ENCODE measurements at places on chromosomes 6 and 20.

- no peak for DNase-seq
Observed at GRCh38 chr20:21577551-21577950, 63.7 kb upstream of the NKX2-2 start.

- DNase-seq, result no peak
Observed at GRCh38 chr6:5179917-5180316, 80.8 kb downstream of the LYRM4 start.

- no peak for DNase-seq
Observed at GRCh38 chr6:158911746-158912480, 88.1 kb downstream of the RSPH3 start.

- DNase-seq, result no peak
Observed at GRCh38 chr6:46062991-46063390, 47.3 kb upstream of the CLIC5 start.

- no peak for DNase-seq
Observed at GRCh38 chr6:1917626-1918371, 308.1 kb downstream of the FOXC1 start.

DNA sequence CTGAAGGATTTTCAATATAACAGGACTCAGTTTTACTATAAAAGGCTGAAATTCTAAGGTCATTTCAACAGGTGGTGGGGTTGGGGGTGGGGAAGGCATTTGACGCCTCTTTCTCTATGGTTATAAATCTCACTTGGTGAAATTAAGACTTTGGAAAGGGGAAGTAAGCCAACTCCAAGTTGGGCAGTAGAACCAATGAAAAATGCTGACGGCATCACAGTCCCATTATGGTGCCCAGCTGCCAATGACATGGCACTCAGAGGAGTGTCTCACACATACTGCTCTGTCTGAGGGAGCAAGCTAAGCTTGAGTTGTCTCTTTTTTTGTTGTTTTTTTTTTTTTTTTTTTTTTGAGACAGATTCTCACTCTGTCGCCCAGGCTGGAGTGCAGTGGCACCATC lies 4.7 kb downstream of the SLC16A10 start:
- DNase-seq, result no peak

DNA sequence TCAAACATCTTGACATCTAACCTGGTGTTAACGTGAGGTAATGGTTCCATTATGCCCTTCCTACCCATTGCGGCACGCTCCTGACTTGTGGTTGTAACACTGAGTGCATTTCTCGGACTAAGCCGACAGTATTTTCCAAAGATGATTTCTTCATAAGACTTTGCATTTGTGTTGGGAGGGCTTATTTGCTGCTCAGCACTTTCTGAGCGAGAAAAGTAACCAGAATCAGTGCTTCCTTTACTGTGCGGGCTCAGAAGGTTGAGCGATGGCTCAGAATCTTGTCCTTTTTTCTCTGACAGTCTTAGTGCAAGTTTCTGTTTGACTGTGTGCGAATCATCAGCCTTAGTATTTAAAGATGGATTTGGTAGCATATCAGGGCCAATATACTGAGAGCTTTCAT lies 171.7 kb downstream of the HIVEP2 start:
- no peak for DNase-seq

- no peak for DNase-seq
Observed at GRCh38 chr6:168784426-168784825, 343.4 kb downstream of the SMOC2 start.

DNA sequence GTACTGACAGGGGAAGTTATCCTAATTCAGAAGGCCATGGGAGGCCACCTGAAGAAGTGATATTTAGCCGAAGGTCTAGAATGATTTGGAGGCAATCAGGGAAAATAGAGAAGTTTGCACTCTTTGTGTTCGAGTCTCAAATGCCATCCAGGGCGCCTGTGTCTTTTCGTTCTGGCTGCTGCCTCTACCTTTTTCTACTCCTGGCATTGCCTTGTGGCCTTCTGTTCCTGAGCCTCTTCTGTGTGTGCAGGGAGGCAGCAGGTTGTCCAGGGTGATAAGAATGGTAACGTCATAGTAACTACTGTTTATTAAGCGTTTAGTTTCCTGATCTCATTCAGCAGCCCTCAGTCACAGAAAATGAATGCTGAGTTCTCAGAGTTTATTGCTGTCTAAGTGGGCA lies 252.1 kb downstream of the FARS2 start:
- no peak for DNase-seq

GRCh38 chr6:11215773-11216172 lies 16.7 kb downstream of the NEDD9 start:
- DNase-seq, result no peak

DNA sequence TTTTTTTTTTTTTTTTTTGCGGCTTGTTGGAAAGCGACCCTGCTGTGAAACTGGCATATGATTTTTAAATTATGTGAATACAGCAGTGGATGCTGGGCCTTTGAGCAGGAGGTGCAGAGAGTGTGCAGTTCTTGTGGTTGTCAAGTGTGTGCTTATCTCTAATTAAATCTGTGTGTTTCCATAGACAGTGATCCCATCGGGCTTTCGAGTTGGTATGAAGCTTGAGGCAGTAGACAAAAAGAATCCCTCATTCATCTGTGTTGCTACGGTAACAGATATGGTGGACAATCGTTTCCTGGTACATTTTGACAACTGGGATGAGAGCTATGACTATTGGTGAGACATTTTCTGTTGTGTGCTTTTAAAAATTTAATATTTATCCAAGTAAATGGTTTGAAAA lies 52.4 kb downstream of the L3MBTL3 start:
- DNase-seq, result peak; percentile 38

- DNase-seq, result no peak
Observed at GRCh38 chr6:122801397-122801796, 12.3 kb downstream of the SMPDL3A start.

- DNase-seq, result no peak
Observed at GRCh38 chr20:62952373-62952967, at the start of gene SLC17A9. Gene SLC17A9, plus strand, starts transcription at chr20:62952709. Its CDS starts 122 bp downstream, at chr20:62952831.

DNA sequence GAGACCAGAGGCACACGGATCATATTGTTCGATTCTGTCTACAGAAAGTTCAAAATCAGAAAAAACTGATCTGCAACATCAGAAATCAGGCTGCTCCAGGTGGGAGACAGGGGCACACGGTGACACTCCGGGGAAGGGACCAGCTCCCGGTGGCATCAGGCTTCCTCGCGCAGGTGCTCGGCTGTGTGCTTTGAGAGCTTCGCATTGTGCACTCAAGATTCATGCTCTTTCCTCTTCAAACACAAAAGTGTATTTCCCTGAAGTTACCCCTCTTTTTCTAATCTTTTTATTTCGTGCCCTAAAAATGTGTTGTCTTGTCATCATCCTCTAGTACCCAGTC lies 108.1 kb downstream of the DLL1 start:
- no peak for DNase-seq

GRCh38 chr6:98146656-98147055 lies 687.7 kb upstream of the POU3F2 start:
- no peak for DNase-seq

- DNase-seq, result no peak
Observed at GRCh38 chr20:10731190-10731965, 57.6 kb upstream of the JAG1 start.

DNA sequence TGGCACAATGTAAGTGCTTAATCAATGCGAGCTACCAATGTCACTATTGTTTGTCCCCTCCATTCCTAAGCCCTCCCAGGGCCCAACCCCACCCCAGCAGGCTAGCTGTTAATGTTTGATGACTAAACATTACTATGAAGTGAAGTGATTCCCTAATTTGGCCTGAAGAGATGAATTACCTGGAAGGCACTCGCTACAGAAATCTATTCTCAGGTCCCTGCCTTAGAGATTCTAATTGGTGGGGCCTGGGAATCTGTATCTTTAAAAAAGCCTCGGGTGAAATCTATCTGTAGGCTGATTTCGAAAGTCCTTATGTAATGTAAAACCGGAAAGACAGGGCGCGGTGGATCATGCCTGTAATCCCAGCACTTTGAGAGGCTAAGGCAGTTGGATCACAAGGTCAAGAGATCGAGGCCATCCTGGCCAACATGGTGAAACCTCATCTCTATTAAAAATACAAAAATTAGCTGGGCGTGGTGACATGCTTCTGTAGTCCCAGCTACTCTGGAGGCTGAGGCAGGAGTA lies 16.9 kb upstream of the SNAI1 start:
- DNase-seq, result no peak

DNA sequence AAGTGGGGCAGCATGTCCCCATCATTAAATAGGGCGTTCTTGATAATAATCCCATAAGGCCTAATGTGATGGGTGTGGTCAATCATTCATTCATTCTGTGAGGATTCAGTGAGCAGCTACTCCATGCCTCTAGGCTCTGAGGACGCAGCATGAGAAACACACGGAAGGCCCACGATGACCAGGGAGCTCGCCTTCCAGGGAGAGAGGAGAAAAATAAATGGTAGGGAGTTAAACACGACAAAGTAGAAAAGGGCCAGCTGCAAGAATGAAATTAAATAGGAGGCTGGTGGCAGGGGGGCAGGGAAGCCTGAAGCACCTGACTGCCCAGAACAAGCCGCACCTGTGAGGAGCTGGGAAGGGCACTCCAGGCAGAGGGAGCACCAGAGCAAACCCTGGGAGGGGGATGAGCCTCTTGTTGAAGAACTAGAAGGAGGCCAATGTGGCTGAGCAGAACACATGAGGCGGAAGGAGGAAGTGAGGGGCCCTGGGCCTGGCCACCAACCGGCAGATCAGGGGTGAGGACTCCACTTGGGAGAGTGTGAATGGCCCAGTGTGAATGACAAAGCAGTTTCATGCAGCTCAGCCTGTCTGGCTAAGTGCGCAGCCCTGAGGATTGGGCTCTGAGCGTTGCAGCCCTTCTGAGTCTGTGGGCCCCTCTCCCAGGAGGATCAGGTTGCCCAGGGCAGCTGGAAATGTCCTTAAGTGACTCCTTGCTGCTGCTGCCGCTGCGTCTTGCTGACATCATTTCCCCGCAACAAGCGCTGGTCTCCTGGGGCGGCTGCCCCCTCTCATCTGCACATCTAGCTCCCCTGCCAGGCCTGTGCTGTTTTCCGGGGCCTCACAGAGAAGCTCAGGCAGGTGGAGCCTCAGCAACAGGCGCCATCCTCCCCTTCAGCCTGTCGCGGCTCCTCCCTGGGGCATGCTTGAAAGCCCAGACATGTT lies 99.9 kb downstream of the CDH26 start:
- peak; percentile 78 for DNase-seq

DNA sequence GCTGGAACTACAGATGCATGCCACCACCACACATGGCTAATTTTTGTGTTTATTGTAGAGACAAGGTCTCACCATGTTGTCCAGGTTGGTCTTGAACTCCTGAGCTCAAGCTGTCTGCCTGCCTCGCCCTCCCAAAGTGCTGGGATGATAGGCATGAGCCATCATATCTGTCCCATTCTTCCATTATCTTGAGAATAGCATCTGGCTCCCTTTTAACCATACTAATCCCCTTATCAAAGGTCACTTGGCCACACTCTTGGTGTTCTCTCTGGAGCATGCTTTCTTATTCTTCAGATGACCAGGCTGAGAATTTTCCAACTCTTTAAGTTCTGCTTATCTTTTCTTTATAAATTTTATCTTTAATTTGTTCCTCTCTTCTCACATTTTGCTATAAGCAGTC lies 15.9 kb upstream of the TRERF1 start:
- DNase-seq, result no peak

GRCh38 chr6:26486358-26486757 lies 13.7 kb upstream of the BTN1A1 start:
- no peak for DNase-seq

DNA sequence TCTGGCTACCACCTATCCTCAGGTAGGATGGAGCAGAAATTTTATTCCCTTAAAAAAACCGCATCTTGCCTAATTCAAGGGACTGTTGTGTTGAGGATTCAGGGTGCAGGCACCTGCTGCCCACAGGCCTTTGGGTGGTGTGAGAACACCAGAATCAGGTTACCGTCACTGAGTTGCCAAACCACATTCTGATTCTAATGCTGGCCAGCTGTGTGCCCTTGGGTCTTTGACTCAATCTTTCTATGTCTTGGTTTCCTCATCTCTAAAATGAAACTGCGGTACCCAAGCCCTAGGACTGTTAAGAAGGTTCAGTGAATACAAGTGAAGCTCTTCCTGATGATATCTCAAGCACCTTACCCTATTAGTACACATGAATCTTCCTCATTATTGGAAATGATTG lies 827.3 kb downstream of the DHX35 start:
- no peak for DNase-seq

- peak; percentile 85 for DNase-seq
Observed at GRCh38 chr6:8391934-8392333, 43.4 kb downstream of the SLC35B3 start.

DNA sequence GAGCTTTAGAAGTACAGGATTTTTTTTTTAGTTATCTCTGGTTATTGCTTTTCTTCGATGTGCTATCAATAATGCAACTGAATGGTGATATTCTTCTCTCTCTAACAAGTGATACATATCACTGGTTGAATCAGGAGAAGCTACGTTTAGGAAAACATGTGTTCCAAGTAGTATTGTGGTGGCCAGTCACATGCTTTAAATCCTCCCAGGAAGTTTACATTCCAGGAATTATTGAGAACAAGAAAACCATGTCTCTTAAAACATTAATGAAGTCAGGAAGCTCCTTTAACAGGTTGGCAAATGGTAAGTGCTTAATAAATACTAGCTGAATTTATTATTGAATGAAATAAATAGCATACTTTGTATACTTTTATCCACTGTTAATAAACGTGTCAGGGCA lies 371.1 kb downstream of the BCKDHB start:
- no peak for DNase-seq

- no peak for DNase-seq
Observed at GRCh38 chr6:148419430-148419829, 76.8 kb downstream of the SASH1 start.
